ENCODE measurements at places on chromosomes 12 and 14.

- no peak for DNase-seq
Observed at GRCh38 chr14:30868736-30869135, 5.6 kb upstream of the COCH start.

DNA sequence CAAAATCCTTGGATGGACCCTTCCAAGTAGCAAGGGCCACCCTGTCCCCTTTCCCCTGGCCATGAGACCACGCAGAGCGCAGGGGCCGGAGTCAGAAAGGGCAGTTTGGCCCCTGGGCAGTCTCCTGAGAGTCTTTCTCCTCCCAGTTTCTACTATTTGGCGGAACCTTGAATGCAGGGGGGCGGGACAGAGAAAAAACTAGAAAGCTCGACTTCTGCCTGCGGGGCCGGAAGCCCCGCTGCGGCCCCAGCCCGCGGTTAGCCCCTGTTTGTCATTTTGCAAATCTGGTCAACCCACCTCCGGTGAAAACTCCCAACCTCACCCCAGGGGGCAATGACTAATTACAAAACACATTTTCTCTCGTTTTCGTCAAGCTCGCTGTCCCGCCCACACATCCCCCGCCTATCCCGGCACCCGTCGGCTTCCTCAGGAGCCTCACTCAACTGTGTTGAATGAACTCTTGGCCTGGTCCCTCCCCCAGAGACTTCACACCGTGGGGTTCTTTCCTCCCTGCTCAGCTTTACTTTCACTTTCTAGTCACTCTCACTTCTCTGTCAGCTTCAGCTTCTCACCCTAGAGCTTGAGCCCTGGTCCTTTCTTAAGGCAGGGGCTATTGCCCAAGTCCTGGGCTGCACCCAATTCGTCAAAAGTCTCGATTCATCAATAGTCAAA lies 66.7 kb downstream of the IRF2BPL start:
- peak; percentile 67 for DNase-seq

- no peak for DNase-seq
Observed at GRCh38 chr14:41607966-41608663, 1.4 kb downstream of the LRFN5 start.

DNA sequence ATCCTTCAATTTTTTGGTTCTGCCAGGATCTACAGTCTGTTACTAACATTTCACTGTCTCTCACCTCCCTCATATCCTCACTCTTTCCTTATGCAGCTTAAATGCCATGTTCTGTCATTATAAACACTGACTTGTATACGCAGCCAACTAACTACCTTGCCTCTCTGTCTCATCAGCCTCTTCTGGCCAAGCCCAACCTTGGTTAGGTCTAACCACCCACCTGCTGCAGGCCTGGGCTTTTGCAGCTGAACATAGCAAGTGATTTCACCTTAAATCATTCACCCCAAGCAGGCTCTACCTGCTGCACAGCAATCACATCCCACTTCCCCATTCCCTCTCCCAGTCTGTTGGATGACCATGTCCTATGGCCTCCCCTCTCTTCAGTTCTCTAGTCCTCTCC lies 91.5 kb downstream of the GTF2A1 start:
- no peak for DNase-seq

- no peak for DNase-seq
Observed at GRCh38 chr12:69999561-69999960, 174.5 kb downstream of the MYRFL start.

DNA sequence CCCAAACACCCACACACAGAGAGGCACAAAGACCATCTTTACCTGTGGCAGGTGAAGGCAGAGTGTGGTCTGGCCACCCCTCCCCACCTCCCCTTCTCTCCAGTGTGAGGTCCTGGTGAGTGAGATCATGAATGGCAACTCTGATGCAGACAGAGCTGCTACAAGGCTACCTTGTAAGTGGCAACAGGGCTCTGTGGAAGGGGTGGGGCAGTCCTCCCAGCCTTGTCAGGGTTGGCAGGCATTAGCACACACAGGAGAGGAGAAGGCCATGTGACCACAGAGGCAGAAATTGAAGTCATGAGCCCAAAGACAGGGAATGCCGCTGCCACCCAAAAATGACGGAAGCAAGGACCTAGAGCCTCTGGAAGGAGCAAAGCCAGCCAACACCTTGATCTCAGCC lies 30.7 kb downstream of the VWF start:
- DNase-seq: no peak

DNA sequence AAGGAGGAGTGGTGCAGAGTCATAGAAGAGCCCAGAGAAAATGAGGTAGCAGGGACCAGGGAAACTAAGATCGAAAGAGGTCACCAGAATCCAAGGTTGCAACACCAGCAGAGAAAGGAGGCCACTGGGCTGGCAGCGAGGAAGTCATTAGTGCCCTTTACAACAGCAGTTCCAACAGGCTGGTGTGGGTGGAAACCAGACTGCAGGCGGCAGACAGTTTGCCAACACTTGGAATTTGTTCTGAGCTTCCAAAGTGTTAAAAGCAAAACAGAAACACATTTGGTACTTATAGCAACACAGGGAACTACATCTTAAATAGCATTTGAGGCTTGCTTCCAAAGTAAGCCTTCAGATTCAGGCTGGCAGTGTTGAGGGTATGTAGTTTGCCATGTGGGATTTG lies 95.2 kb upstream of the PWP1 start:
- DNase-seq: no peak

GRCh38 chr14:36056845-36057244 lies 119.7 kb downstream of the PTCSC3 start:
- DNase-seq: no peak

DNA sequence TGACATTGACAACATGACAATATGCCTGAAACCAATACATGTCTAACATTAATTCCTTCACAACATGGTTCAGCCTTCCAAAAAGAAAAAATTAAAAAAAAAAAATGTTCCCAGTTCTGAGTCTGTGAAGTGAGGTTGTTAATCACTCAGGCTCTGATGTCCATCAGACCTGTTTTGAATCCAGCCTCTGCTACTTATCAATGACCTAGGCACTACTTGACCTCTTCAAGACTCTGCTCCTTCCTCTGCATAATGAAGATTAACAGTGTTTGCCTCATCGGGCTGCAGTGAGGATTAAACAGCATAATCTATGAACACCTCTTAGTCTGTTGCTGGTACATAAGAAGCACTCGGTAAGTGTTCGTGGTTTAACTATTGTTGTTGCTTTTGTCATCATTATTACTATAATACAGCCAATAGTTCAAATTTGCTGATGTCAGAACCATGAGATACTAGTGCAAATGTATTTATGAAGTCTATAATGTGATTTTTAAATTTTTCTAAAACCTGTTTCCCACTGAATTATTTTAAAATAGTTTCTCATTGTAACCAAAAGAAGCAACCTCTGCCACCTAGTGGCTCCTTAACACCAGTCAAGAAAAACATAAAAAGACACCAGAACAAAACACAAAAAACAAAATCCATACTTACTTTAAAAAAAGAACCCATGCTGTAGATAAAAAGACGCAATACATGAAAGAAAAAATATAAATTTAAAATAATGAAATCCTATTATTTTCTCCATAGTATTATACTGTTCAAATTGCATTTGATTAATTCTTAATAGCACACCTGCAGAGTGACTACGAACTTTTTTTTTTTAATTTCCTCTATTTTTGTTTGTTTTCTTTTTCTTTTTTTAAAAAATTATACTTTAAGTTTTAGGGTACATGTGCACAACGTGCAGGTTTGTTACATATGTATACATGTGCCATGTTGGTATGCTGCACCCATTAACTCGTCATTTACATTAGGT lies 20.3 kb upstream of the TMX1 start:
- DNase-seq: no peak

GRCh38 chr14:104689881-104690711 lies 678 bp downstream of the INF2 start:
- no peak for DNase-seq

- no peak for DNase-seq
Observed at GRCh38 chr14:68012871-68013270, 193.3 kb downstream of the RAD51B start.

GRCh38 chr14:31898838-31899528 lies 178.1 kb upstream of the ARHGAP5 start:
- DNase-seq: no peak

DNA sequence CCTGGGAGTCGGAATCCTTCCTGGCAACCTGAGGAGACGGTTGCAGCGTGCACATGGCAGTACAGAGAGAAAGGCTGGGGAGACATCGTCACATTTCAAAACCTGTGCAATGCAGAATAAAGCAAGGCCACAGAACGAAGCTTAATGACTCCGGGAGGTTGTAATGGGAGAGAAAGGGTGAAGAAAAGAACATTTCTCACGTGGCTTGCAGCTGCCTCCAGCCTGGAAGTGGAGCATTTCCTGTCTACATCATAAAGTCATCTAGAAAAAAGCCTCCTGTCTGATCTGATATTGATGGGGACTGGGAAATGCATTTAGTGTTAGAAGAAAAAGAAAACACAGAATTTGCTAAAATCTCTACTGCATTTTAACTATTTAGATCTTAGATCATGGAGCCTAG lies 209.3 kb downstream of the TMEM132C start:
- DNase-seq: no peak

- DNase-seq: no peak
Observed at GRCh38 chr14:21236948-21237797, 32.1 kb downstream of the HNRNPC start.

DNA sequence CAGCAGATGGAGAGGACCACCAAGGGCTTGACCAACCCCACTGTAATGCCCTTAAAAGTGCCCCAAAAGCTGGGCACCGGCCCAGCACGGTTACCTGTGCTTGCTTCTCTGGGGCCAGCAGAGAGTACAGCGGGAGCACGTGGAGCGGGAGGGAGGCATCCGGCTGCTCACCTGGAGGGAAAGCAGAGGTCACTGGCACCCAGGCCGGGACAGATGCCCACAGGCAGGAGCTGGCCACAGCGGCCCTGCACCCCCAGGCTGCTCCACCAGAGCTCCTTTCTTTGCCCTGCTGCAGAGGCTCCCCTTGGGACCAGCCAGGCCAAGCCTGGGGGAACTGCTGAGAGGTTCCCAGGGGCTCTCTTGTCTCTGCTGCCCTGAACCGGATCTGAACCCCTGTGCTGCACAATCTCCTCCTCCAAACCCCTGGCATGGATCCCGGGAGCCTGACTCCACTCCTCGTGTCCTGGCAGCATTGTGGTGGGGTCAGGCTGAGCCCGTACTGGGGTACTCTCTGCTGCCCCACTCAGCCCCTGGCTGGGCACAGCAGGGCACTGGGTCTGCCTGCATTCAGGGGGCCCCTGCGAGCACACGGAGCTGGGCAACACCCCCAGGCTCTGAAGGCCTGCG lies 24.0 kb downstream of the DHX37 start:
- no peak for DNase-seq

- no peak for DNase-seq
Observed at GRCh38 chr14:66104486-66104885, 381.7 kb upstream of the CCDC196 start.

DNA sequence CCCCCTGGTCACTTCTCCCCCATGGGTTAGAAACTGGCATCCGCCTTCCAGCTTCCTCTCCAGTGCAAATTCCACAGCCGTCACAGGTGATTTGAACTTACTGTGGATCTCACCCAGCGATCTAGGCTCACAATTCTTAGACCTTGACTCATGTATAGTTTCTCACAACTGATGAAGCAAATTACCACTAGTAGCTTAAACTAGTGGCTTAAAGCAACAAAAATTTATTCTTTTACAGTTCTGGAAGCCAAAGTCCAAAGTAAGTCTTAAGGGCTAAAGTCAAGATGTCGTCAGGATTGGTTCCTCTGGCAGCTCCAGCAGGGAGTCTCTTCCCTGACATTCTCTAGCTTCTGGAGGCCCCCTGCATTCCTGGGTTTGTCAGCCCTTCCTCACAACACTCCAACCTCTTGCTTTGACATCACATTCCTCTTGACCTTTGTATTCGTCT lies 117.4 kb downstream of the KTN1 start:
- no peak for DNase-seq

- no peak for DNase-seq
Observed at GRCh38 chr12:89236237-89236636, 116.1 kb downstream of the DUSP6 start.

GRCh38 chr14:73743431-73743931 lies 29.3 kb upstream of the PNMA1 start:
- DNase-seq: no peak

DNA sequence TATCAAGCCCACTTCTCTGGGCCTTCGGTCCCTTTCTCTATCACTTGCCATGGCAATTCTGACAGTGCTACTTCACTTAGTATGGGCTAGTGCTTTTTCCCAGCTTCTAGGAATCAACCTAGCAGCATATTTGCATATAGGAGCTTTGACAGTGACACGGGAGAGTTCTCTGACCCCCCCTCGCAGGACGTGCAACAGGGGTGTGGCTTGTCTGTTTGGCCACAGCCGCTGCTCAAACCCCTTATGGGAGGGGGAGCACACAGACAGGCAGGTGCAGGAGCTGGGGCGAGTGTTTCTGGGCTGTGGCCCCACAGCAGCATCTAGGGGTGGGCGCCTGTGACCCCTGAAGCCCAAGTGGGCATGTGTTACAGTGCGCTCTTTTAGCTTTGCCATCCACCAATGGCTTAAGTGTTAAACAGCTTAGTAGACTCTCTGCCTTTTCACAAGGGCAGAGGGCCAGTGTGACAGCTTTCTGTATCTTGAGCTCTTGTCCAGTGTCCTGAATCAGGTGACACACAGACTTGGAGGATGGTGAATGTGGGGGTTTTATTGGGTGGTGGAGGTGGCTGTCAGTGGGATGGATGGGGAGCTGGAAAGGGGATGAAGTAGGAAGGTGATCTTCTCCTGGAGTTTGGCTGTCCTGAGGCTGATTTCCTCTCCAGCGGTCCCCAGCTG lies 229.3 kb downstream of the PCNX1 start:
- no peak for DNase-seq

DNA sequence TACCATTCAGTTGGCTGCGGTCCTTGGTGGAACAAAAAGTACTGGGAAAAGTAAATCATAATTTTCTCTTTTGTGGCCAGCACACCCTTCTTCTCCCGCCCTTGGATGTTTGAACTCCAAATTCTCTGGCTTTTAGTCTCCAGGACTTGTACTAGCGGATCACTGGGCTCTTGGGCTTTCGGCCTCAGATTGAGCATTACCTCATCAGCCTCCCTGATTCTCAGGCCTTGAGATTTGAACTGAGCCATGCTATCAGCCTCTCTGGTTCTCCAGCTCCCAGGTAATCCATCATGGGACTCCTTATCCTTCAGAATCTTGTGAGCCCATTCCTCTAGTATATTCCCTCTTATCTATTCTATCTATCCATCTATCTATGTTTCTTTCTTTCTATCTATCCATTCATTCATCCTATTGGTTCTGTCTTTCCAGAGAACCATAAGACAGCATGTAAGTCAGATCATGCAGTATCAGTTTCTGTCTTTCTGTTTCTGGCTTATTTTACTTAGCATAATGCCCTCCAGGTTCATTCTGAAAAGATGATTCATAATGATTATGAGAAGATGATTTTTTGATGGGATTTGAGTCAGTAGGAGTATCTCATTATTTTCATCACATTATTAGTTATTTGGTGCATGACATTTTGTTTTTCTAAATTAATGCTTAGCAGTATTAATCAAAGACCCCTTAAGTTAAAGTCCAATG lies 814.9 kb downstream of the LRFN5 start:
- DNase-seq: no peak

GRCh38 chr12:56596815-56597214 lies 33.3 kb downstream of the BAZ2A start:
- DNase-seq: no peak

Measured in AG09319 (cell line).